HT-29 (cell line): ENCODE measurements at places on chromosomes 7 and 10.

GRCh38 chr7:149109969-149110368 is 16.2 kb downstream of the ZNF425 start:
- no peak for DNase-seq

DNA sequence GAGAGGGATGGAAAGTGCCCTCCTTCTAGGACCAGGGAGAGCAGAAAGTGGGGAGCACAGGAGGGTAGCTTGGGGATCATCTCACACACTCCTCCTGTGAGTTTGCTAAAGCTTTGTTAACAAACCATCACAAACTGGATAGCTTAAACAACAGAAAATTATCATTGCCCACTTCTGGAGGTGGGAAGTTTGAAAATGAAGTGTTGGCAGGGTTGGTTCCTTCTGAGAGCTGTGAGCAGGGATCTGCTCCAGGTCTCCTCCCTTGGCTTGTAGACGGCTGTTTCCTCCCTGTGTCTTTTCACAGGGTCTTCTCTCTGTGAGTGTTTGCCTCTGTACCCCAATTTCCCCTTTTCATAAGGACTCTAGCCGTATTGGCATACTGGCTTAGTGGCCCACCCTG is 32.0 kb upstream of the CXCL12 start:
- DNase-seq = no peak

- DNase-seq = peak; percentile 86
These were observed 129.3 kb downstream of the PKD1L1 start for GRCh38 chr7:47818796-47819606.

GRCh38 chr10:84551437-84552120 is 223.2 kb downstream of the CCSER2 start:
- no peak for DNase-seq

GRCh38 chr7:123594813-123595241 is 6.8 kb upstream of the ASB15 start:
- peak; percentile 90 for DNase-seq

DNA sequence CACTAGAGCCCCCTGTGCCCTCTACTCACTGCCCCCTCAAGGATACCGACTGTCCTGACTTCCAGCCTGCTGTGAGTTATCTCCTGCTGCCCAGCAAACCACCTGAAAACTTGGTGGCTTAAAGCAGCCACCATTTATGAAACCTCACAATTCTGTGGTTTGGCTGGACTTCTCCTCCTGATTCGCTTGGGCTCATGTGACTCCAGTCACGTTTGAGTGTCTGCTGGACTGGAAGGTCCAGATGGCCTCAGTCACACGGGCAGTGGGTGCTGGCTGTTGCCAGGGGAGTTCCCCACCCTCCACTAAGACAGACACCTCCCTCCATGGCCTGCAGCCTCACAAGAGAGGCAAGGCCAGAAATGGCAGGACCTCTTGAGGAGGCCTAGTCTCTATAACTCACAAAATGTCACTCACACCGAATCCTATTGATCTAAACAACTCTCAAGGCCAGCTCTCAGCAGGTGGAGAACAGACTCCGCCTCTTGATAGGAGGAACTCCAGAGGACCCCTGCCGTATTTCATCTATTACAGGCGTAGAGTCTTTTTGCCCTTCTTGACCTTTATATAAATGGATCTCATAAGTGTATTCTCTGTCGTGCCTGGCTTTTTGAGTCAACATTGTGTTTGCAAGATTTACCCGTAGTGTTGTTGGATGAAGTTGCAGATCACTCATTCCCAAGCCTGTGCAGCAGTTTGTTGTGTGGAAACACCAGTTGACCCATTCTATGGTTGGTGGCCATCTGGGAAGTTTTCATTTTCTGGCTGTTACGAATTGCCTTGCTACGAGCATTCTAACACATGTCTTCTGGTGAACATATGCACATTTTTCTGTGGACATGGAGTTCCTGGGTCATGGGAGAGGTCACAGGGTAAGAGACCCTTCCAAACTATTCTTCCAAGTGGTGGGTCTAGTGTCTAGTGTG is 48.3 kb downstream of the ZMIZ1 start:
- no peak for DNase-seq

DNA sequence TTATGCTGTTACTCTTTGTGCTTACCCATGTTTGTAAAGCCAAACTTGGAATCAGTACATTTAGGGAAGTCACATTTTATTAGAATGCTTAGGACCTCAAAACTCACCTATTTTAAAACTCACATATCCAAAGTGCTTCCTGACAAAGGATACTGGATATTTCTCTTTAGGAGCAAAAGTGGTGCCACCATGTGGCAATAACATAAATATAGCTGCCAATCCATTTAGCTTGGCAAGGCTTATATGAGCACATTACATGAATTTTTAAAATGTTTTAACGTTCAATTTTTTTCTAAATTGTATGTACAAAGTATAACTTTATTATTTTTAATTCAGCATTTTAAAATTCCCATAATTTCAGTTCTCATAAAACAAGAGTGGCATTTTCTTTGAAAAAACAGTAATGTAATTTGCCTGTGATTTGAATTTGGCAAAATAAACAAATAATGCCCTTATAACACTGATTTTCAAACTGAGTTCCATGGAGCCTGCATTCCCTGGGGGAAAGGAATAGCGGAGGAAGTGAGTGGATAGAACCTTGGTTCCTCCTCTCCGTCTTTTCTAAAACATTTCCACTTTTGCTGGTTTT is 75.4 kb downstream of the HDAC9 start:
- DNase-seq = peak; percentile 59

DNA sequence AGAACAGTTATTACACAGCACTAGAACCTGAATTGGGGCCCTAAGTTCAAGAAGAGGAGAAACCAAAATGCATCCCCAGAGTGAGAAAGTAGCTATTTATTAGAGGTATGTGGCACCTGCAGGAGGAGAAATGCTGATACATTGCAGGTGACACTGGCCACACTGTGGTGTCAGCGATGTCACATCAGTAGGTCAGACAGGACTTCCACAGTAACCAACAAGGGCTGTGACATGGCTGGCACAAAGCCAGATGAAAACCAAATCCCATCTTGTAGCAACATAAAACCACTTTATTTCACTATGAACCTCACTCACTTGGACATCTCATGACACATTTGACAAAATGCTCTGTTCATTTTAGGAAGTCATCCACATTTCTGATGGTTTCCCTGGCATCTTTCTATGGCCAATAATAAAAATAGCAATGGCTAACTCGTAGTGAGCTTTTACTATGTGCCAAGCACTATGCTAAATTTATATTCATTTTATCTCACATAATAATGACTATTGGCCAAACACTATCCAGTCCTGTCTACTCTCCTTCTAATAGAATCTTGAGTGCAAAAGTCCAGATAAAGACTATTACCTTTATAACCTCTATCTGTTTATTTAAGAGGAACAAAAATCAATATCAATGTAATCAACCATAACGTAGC is 154.2 kb downstream of the TSPAN12 start:
- DNase-seq = no peak
